Cortex of kidney (tissue), 1 donor: ENCODE measurements at places on chromosomes 13 and 19.

GRCh38 chr13:77565635-77566034 is 30.1 kb downstream of the SCEL start:
- DNase-seq, result no peak

DNA sequence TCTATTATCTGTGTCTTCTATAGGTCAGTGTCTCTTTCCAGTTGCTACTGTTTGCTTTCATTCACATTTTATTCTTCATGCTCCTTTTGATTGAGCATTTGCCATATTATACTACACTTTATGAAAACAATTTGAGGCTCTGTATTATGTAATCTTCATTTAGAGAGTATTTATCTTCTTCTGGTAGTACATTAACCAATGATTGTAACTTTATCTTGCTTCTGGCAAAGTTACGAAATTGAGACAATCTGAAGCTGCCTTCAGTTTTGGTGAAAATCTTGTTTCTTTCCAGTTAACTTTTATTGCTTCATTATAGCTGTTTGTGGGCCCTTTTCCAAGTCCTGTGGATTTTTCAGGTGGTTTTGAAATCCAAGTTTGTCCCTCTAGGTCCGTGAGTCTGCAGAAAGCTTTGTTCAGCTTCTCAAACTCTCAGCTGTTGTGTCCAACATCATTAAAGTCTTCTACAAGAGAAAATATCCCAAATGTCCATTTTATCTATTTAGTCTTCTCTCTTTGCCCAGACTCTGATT is 1255.4 kb upstream of the SPRY2 start:
- no peak for DNase-seq

GRCh38 chr13:45852494-45852893 is 941 bp upstream of the SIAH3 start:
- DNase-seq, result no peak

DNA sequence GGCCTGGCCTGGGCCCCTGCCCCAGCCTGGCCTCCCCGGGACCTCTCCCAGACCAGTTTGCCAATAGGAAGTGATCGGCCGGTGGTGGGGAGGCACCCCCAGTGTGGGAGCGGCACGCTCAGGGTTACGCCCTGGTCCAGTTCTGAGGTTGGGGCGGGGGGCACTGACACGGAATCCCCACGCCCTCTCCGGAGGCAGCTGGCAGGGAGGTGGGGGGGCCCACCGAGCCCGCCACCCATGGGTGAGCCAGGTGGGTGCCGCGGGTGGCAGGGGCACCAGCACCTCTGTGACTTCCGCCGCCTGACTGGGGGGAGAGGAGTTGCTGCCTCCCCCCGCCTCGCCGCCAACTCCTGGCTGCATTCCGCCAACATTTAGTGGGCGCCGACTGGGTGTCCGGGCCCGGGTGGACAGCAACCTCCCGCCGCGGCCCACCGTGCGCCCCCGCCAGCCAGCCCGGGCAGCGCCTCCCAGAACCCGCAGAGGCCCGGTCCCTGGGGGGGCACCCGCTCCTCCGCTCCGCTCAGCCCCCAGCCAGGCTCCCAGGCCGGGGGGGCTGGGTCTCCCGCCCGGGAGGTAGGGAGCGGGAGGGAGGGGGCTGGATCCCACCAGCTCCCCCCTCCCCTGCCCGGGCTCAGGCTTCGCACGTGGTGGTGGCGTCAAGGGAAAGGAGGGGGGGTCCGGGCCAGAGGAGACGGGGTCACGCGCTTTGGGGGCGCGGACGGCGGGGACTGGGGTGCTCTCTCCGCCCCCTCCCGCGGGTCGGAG is 2.0 kb downstream of the ZBTB7A start:
- DNase-seq, result no peak

DNA sequence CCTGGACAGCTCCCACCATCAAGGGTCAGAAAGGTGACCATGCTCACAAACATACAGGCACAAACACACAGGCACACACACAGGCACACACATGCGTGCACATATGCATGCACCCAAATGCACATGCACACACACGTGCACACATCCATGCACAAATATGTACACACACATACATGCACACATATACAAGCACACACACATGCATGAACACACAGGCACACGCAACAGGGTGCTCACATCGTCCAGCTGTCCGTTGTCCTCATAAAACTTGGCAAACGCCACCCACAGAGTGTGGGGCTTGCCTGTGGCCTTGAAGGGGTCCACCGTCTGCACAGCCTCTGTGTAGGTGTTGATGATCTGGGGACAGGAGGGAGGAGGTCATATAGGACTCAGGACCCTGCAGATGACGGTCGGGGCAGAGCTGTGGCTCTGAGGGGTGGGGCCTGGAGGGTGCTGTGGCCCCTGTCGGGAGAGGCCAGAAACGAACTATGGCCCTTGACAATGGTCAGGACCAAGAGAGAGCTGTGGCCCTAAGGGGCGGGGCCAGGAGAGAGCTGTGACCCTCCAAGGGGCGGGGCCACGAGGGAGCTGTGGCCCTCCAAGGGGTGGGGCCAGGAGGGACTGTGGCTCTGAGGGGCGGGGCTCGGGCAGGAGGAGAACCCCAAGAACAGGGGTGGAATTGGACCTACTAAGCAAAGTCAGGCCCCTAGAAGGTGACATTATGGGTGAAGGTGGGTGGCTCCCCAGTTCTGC is 6.2 kb downstream of the XAB2 start:
- DNase-seq, result no peak

- DNase-seq, result no peak
These were observed 7.6 kb downstream of the DNAJB1 start for GRCh38 chr19:14510311-14511228.

GRCh38 chr19:48635263-48635965 is 1.8 kb downstream of the DBP start:
- no peak for DNase-seq

- no peak for DNase-seq
These were observed 724.0 kb upstream of the MIR17HG start for GRCh38 chr13:90623318-90624011.

DNA sequence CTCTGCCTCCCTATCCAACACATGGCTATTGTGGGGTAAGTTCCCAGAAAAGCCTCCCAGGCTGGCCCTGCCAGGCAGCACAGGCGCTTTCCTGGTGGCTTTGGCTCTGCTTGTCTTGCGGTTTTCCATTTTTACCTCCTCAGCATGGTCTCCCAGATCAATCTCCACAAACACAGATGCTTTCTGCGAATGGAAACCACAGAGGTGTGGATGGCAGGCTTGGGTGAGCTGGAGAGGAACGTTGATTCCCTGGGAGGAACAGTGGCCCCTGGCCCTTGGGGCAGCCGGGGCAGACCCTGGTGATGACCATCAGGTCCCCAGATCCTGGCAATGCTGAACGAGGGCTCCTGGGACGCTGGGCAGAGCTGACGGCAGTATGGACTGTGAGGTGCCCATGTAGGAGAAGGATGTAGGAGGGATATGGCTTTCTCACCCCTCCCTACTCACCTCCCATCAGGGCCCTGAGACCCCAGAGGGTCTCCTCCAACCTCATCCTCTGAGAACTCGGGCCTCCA is 6.6 kb downstream of the C13orf46 start:
- no peak for DNase-seq

- DNase-seq, result no peak
These were observed at the start of gene GIPR for GRCh38 chr19:45667620-45668341. TSS of gene GIPR (plus strand) at chr19:45668221. CDS start at chr19:45669521, 1,300 bp downstream.

DNA sequence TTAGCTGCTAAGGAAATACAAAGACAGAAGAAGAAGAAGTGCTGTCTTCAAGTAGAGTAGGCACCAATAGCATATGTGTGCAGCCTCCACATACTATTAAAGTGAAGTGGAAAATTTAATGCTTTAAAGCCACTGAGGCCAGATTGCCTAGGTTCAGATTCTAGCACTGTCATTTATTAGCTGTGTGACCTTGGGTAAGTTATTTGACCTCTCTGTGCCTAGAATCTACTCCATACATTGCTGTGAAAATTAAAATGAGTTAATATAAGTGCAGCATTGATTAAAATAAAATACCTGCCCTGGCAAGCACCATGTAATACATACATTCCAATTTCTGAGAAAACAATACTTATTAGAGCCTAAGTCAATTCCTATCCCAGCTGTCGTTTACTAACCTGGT is 110.5 kb downstream of the FRY start:
- no peak for DNase-seq

DNA sequence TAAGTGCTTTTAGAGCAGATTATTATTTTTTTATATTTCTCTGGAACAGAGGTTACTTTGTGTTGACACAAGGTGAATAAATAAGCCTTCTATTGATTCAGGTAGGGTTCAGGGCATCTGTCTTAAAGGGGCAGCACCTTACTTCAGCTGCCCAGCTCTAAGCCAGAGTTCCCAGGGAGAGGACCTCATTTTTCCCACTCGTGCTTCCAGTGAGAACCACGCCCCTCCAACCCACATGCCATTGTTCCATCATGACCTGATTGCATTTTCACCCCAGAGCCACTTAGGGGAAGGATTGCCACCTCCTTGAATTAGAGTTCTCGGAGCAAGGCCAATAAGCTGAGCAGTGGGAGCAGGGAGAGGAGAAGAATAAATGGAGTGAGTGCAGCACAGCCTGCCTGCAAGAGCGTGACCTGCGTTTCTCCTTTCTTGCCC is 104.3 kb upstream of the FRY start:
- no peak for DNase-seq

- no peak for DNase-seq
These were observed 93.4 kb downstream of the ABCC4 start for GRCh38 chr13:95207769-95208366.

DNA sequence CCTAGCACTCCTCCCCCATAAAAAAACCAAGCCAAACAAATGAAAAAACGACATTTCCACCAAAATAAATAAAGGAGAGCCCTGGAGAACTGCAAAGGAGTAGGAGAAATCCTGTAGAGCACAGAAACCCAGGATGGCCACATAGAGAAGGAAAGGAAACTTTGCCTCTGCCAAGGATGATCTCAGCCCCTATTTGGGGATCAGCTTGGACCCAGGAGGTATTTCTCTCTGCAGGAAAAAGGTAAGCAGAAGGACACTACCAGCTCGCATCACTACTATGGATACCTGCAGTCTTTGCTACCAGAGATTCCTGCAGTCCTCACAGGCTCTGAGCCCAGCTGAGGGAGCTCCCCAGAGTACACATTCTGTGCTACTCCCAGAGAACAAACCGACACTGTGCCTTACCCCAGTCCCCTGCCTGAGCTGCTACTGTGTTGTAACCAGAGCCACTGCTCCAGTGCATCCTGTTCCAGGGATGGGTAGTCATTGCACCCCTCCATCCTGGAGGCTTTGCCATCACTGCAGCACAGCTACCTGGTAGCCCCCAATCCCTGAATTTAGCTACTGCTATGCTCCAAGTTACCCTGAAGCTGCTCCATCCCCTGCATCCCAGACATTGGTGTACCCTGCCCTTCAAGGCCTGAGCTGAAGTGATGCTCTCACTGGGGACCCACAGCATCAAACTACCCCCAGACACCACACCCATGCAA is 41.7 kb downstream of the VWA8 start:
- no peak for DNase-seq

DNA sequence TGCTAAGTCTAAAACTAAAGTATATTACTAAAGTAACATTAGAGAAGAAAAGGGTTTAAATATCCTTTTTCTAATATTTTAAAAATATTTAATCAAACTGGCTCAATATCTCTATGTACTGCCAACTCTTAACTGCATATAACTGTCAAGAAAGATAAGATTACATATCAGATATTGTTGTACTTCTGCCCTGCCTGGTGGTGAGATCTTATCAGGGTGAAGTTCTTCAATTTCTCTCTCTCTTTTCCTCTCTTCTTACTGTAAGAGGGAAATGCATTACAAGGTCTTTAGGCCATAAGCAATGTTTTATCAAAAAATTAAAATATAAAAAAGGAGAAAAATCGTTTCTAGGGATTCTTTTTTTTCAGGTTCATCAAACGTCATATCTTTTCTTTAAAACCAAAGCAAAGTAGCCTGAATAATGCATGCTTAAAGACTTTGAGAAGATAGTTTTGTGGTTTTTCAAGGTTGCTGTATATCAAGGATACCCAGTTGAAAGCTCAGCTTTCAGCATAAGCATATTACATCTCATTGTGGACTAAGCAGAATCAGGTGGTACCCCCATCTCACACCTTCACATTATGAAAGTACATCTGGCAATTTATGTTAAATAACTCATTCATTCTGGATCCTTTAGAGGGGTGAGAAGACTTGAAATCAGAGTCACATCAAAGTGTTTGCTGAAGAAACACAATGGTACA is 1625.7 kb upstream of the SLC10A2 start:
- DNase-seq, result no peak

- DNase-seq, result no peak
These were observed 9.7 kb upstream of the ANKRD10 start for GRCh38 chr13:110924639-110924934.

DNA sequence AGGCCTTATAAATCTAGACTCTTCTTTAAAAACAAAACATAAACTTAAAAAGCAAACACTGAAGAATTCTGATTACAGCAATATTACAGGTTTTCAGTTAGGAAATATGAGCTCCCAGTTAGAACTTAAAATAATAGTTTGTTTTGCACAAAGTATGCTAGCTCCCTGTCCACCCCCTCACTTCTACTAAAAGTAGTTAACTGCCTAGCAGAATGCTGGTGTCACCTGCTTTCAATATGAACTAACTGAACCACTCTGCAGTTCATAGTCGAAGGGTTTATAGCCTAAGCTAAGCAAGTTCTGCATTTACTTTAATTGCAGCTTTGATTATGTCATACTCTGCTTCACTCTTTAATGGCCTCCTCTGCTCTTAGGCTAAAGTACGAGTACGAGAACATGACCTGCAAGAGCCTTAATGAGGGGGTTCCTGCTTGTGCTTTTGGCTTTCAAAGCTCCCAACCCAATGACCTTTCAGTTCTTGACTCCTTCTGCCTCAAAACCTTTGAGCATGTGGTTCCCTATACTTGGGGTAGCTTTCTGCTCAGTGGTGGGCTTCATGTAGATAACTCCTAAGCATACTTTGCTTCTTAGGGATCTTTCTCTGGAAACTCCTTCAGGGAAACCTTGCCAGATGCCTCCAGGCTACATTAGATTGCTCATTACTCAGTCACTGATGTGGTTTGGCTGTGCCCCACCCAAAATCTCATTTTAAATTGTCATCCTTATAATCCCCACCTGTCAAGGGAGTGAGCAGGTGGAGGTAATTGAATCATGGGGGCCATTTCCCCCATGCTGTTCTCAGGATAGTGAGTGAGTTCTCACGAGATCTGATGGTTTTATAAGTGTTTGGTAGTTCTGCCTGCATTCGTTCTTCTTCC is 278.9 kb upstream of the ARGLU1 start:
- DNase-seq, result no peak

- DNase-seq, result no peak
These were observed 129.0 kb upstream of the SPRY2 start for GRCh38 chr13:80469853-80470381.

- no peak for DNase-seq
These were observed 1369.9 kb downstream of the EFNB2 start for GRCh38 chr13:105165449-105166125.

- DNase-seq, result no peak
These were observed 72.0 kb downstream of the GNG7 start for GRCh38 chr19:2630352-2631001.

GRCh38 chr19:21110183-21110582 is 28.2 kb downstream of the ZNF714 start:
- no peak for DNase-seq

GRCh38 chr19:33756177-33756576 is 40.5 kb upstream of the KCTD15 start:
- no peak for DNase-seq

GRCh38 chr19:50790922-50791467 is 780 bp downstream of the ACP4 start:
- DNase-seq, result no peak

GRCh38 chr13:42155251-42155650 is 106.8 kb downstream of the DGKH start:
- DNase-seq, result no peak

- no peak for DNase-seq
These were observed 62.0 kb downstream of the EPSTI1 start for GRCh38 chr13:42929886-42930535.

- DNase-seq, result no peak
These were observed 31.2 kb upstream of the KLF2 start for GRCh38 chr19:16293118-16294091.

GRCh38 chr13:40283666-40284065 is 382.8 kb downstream of the FOXO1 start:
- no peak for DNase-seq
